Body of pancreas (tissue), 4 donors: ENCODE measurements at places on chromosomes 3 and 15.
A peak's percentile ranks its signal among the peaks of the same experiment; 100 is the strongest.

DNA sequence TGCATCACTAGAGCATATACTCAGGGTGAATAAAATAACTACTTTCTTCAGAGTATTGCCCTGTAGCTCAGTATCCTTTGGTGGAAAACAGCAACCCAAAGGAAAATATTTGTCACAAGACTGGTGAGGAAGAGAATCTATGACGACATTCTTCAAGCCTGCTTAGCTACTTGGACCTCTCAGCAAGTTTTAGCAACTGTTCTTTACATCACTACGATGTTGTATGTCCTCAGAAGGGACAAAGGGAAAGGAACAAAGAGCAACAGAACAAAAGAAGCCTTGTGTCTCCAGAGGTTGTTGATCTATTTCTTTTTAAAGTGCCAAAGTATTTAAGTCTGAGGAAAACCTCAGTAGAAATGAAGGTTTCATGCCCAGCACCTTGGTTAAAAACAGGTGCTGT lies 746.7 kb downstream of the NAALADL2 start:
- no peak for DNase-seq

DNA sequence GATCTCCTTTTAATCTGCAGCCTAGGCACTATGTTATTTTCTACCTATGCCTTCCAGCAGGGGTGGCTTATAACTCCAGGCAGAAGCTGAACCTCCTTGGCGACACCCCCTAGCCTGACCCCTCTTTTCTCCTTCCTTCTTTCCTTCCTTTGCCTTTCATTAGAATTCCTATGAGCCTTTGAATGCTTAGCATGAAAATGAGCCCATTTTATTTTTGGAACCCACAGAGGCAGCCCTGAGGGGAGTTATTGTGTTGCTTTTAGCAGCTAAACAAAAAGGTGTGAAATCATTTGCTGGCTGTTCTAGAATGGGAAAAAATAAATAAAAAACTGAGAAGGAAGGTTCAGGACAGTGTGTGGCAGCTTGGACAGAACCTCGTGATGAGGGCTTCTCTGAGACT lies 164.6 kb upstream of the ICE2 start:
- DNase-seq, result no peak

- DNase-seq, result no peak
Measured at GRCh38 chr15:53627279-53627678, 132.2 kb downstream of the WDR72 start.

GRCh38 chr3:9770276-9770812 lies 597 bp upstream of the CAMK1 start:
- DNase-seq, result peak; percentile 94

GRCh38 chr15:88419830-88420229 lies 47.4 kb downstream of the MRPL46 start:
- DNase-seq, result no peak

- peak; percentile 64 for DNase-seq
Measured at GRCh38 chr15:52789601-52790168, 451 bp downstream of the ONECUT1 start.

GRCh38 chr3:126891791-126892190 lies 91.1 kb upstream of the PLXNA1 start:
- no peak for DNase-seq
